ENCODE measurements at places on chromosomes 13 and 19. TPM values are rescaled to one million over a fixed set of nuclear protein-coding genes. Genes with fewer than 3 reads are reported as not detected.

KLK8 gene
- not detected for polyA plus RNA-seq

- DNase-seq: no peak
These were observed 2.8 kb downstream of the S1PR5 start for GRCh38 chr19:10514211-10515145.

GRCh38 chr19:50154529-50154928 lies 8.6 kb downstream of the IZUMO2 start:
- no peak for DNase-seq

- no peak for DNase-seq
These were observed 94.5 kb downstream of the TDRD3 start for GRCh38 chr13:60491531-60491930.

GRCh38 chr19:3474010-3474409 lies 6.3 kb downstream of the SMIM24 start:
- no peak for DNase-seq

GRCh38 chr19:35049456-35049855 lies 7.9 kb downstream of the HPN start:
- no peak for DNase-seq

DNA sequence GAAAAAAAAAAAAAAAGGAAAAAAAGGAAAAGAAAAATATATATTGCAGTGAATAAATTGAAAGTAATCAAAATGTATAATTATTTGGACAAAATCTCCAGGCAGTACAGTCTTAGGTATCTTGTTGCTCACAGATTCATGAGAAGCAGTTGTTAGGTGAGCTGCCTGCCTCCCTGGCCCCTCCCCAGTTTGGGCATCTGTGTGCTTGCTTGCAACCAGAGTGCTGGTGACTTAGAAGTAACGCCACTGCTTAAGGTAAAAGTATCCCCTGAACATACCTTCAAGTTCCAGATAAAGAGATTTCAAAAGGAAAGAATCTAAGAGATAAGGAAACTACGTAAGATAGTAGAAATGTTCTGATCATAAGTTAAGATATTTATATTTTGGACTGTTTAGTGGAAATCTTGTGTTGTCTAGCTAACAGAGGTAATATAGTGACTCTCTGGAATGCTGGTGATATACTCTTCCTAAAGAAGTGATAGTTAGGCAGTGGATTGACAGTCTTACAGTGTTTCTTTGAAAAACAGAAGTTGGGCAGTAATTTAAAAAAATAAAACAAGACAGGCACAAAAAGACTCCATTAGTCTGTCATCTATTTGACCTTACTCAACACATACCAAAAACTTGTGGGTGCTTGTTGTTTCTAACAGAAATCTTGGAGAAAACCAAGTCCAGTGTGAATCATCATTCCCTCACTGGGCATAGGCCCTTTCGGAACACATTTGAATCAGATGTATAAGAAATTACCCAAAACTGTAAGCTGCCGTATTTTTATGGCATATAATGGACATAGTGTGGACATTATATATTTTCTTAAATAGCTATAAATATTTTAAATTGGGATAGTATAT lies 38.3 kb upstream of the KCTD4 start:
- peak; percentile 46 for DNase-seq

- no peak for DNase-seq
These were observed 28.3 kb downstream of the DEDD2 start for GRCh38 chr19:42189133-42189532.

Data from fibroblast of lung (primary cell).